C1 segment of cervical spinal cord (tissue), 14 donors: ENCODE measurements at places on chromosomes 3 and 15.

DNA sequence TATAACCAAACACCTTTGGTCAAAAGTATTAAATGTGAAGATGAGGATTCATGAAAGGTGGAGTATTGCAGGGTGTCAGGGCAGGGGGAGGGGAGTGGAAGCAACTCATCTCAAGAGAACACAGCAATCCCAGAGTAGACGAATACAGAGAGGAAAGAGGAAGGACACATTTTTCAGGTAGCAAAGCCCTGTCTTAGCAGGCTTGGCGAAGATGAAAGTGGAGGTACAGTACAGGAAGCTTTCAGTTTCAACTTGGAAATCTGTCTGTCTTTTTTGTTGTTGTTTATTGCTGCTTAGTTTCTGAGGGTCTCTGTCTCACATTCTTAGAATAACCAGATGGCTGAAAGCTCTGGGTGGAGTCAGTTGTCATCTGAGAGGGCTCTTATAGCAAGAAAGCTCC lies 80.8 kb upstream of the GPR149 start:
- no peak for DNase-seq

DNA sequence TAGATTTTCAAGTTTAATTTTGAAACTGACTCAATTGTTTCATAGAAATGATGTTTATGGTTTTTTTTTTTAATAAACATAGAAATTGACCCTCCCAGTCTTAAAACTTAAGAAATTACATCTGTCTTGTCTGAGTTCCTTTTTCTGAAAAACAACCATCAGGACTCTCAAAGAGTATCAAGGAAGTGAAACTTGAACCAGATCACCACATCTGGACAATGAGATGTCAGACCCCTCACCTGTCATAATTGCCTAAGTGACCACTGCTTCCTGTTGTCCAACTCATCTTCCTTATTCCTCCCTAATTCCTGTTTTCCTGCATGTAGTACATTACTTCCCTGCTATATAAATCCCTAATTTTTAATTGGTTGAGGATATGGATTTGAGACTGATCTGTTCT lies 441.5 kb upstream of the ARHGEF26 start:
- DNase-seq, result no peak

DNA sequence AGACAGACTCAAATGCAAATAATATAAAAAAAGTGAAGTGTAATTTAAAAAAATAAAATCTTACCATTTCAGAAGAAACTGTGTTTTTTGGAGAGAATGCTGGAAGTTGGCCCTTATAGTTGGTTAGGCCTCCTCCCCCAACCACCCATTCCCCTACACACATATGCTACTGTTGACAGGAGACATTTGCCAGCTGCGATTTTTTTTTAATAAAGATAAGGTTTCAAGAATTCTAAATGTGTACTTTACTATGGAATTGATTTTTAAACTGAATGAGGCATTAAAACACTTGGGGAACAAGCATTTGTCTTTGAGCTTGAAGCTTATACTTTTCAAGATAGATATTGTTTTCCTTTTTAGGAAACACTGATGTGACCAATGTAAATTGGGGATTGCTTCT lies 4.4 kb upstream of the SSR3 start:
- no peak for DNase-seq

- DNase-seq, result no peak
Measured at GRCh38 chr3:146801492-146801891, 196.3 kb upstream of the PLSCR5 start.

GRCh38 chr3:31922962-31923361 lies 58.1 kb downstream of the OSBPL10 start:
- no peak for DNase-seq

GRCh38 chr3:29582273-29582672 lies 301.4 kb downstream of the RBMS3 start:
- DNase-seq, result no peak

DNA sequence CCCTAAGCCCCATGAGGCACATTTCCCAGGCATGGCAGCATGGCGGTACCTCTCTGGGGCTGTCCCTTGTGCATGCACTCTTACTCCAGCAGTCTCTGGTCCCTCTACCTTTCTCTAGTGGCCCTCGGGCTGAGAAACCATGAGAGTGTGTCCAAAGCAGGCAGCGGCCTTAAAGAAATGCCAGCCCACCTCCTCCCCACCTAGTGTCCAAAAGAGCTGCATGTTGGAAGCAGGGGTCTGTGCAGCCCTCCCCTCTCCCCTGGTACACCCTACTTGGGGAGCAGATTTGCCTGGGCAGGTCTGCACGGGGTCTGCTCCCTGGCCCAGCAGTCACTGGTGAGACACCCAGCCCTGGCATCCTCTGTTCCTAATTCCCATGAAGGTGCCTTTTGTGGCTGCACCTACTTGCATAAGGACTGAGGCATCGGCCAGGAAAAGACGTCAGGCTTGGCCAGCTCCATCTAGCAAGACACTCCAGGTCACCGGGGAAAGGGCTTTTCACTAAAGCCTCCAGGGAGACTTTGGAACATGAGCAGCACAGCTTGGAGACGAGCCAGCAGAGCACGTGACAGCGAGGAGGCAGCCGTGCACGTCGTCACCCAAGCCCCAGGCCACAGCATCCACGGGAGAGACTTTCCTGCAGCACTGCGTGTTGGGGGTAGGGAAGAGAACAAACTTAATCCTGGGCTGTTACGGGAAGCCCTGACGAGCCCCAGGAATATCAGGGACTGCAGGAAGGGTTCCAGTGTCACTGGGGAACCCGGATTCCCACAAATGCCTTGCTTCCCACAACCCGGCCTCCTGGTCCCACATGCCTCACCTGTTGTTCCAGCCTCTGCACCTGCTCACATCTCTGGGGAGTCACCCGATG lies 38.8 kb downstream of the TM2D3 start:
- no peak for DNase-seq

- DNase-seq, result no peak
Measured at GRCh38 chr3:7667774-7668173, 806.9 kb downstream of the GRM7 start.

GRCh38 chr15:78660584-78660983 lies 19.6 kb upstream of the CHRNB4 start:
- no peak for DNase-seq

DNA sequence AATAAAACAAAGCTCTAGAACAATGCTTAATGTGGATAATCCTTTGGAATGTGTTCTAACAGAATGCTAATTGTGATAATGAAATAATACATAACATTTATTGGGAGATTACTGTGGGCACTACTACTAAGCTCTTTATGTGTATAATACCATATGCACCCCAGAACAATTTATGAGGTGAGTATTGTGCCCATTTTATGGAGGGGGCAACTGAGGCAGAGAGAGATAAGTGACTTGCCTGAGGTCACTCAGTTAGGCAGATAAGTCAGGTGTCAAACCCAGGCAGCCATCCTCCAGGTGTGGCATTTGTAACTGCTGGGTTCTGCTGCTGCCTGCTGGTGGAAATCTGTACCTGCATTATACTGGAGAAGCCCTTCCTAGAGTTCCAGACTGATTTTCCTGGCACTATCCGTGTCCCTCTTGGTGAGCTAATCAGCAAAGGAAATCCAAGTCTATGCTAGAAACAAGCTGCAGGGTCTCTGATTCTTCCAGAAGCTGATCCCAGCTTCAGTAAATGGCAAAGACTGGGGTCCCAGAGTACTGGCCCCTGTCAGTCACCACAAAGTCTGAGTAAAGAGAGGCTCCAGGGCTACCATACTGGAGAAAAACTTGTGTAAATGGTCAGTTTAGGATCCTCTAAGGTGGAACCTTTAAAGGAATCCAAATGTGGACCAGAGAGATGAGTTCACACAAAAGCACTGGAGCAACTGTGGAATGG lies 22.6 kb upstream of the RBP1 start:
- DNase-seq, result no peak

- no peak for DNase-seq
Measured at GRCh38 chr3:64049136-64049535, 25.8 kb upstream of the PSMD6 start.

GRCh38 chr3:31767920-31768319 lies 213.1 kb downstream of the OSBPL10 start:
- no peak for DNase-seq

- DNase-seq, result no peak
Measured at GRCh38 chr3:12381199-12381598, 92.3 kb downstream of the PPARG start.

DNA sequence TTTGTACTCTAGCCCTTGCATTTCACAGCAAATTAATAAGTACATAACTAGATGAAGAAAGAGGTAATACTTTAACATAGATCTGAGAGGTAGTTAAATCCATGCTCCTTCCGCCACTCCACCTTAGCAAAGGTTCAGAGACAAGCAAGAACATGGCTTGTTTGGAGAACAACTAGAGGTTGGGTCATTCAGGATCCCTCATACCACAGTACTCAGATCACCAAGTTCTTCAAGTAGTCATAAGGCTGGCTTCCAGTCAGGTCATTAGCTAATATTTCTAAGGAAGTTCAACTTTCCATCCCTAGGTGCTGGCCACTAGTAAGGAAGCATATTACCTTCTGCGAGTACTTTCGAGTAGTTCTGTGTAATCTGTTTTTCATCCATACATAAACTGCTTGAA lies 44.1 kb downstream of the CD200R1 start:
- DNase-seq, result no peak

- no peak for DNase-seq
Measured at GRCh38 chr3:17149076-17149475, 264.3 kb downstream of the PLCL2 start.

- no peak for DNase-seq
Measured at GRCh38 chr15:92968926-92969651, 69.0 kb downstream of the CHD2 start.

- no peak for DNase-seq
Measured at GRCh38 chr3:34859746-34860145, 779.6 kb upstream of the ARPP21 start.

DNA sequence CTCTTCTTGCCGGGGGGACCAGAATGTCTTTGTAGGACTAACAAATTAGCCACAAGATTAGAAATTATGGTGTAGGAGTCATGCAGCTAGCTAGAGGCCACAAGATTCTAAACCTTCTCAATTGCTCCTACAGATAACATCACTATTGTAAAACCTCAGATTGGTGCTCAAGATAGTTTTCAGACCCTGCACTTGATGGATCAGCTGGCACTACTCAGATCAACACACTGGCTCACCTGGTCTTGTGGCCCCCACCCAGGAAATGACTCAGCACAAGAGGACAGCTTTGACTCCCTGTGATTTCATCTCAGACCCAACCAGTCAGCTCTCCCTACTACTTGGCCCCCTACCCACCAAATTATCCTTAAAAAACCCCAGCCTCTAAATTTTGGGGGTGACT lies 124.1 kb upstream of the RASGRP1 start:
- DNase-seq, result no peak

- DNase-seq, result no peak
Measured at GRCh38 chr3:101068876-101069606, 75.8 kb upstream of the ABI3BP start.

- DNase-seq, result no peak
Measured at GRCh38 chr3:48013288-48013980, 2.8 kb downstream of the MAP4 start.

- DNase-seq, result no peak
Measured at GRCh38 chr3:42056840-42057239, 34.3 kb upstream of the TRAK1 start.

GRCh38 chr15:67049351-67050044 lies 15.9 kb upstream of the SMAD3 start:
- DNase-seq, result no peak

- no peak for DNase-seq
Measured at GRCh38 chr3:44041726-44042125, 200.0 kb upstream of the TOPAZ1 start.

GRCh38 chr3:128320551-128321340 lies 145.9 kb downstream of the DNAJB8 start:
- DNase-seq, result no peak

DNA sequence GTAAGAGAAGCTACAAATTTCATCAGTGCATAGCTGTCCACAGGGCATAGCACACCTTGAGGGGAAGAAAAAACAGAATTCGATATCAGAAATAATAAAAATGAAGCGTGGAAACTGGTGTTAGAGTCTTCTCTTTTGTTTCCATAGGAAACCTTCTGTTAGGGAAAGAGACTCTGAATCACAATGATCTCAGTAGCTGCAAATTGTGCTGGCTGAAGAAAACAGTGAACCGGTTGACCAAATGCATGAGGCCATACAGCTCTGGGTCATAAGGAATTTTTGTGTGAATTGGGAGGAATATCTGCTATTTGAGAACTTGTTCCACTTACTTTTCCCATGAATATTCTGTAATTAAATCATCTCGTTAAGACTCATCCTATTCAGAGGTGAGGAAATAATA lies 580.2 kb upstream of the NECTIN3 start:
- DNase-seq, result no peak

GRCh38 chr3:170697131-170697530 lies 111.3 kb upstream of the SLC7A14 start:
- DNase-seq, result no peak

GRCh38 chr3:133747907-133748639 lies 1.9 kb downstream of the TF start:
- no peak for DNase-seq
